Stimulated activated naive CD8-positive, alpha-beta T cell treated with anti-CD3 and anti-CD28 coated beads, Interleukin-15, amount 100 ng/mL, for 72 hours (primary cell): ENCODE measurements at places on chromosomes 1 and 21.

- no peak for DNase-seq
These were observed 155.8 kb upstream of the BRINP3 start for GRCh38 chr1:190633488-190633887.

DNA sequence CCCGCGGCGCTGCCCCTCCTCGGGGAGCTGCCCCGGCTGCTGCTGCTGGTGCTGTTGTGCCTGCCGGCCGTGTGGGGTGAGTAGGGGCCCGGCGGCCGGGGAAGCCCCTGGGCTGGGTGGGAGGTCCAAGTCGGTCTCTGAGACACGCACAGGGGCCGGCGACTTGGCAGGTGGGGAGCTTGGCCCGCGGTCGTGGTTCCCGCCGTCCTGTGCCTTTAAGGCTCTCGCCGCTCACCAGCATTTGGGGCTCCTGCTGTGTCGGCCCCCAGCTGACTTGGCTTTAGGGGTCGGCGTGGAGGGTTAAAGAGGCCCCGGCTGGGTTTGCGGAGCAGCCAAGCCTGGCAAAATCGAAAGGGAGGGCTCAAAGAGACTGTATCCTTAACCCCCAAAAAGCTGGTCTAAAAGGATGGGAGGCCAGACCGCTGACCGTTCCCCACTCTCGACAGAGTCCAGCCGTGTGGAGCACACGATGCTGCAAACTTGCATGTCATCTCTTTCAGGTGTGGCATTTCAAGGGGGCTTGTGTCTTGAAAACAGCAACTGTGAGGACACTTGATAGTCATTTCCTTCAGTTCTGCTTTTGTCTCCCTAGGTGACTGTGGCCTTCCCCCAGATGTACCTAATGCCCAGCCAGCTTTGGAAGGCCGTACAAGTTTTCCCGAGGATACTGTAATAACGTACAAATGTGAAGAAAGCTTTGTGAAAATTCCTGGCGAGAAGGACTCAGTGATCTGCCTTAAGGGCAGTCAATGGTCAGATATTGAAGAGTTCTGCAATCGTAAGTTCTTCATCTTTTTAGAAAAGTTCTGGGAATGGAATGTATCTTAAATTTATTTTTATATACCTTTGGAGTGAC is 540 bp downstream of the CD55 start:
- DNase-seq = no peak

DNA sequence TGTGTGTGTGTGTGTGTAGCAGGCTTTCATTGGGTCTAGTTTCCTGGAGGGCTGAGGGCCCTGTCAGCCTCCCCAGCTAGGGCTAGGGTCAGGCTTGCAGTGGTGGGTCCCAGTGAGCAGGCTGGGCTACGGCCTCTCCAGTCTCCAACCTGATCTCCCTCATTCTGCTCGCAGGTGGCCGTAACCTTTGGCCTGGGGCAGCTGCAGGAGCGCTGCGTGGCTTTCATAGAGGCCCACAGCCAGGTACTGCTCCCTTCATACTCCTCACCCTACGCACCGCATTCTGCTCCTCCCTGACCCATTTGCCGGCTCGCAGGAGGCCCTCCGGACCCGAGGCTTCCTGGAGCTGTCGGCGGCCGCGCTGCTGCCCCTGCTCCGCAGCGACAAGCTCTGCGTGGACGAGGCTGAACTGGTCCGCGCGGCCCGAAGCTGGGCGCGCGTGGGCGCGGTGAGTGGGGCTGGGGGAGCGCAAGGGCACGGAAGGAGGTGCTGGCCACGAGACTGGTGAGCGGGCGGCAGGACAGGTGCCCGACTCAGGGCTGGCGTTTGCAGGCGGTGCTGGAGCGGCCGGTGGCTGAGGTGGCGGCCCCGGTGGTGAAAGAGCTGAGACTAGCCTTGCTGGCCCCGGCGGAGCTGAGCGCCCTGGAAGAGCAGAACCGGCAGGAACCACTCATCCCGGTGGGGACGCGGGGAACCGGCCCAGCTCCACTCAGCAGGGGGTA is 4.7 kb downstream of the BTBD19 start:
- no peak for DNase-seq

GRCh38 chr21:42781150-42781970 is 98.0 kb downstream of the WDR4 start:
- no peak for DNase-seq

- DNase-seq = no peak
These were observed 53.3 kb upstream of the GJA8 start for GRCh38 chr1:147849098-147849895.

DNA sequence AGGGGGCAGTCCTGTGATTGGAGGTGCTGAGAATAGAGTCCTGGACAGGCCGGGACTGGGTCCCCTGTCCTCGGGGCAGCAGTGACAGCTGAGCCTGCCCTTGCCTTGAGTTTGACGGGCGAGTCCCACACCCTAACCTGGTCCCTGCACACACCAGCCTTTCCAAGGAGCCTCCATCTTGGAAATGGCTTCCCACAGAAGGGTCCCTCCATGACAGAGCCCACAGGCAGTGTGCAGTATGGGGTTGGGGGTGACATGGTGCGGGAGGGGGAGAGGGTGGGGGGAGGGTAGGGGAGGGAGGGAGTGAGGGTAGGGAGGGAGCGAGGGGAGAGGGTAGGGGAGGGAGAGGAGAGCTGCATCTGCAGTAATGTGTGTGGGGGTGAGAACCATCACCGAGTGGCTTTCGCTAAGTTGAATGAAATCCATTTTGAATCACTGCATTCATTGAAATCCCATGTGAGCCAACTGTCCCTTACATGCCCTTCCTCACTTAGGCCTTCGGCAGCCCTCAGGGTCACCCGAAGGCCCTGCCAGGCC is 10.1 kb upstream of the TMEM52 start:
- DNase-seq = no peak

DNA sequence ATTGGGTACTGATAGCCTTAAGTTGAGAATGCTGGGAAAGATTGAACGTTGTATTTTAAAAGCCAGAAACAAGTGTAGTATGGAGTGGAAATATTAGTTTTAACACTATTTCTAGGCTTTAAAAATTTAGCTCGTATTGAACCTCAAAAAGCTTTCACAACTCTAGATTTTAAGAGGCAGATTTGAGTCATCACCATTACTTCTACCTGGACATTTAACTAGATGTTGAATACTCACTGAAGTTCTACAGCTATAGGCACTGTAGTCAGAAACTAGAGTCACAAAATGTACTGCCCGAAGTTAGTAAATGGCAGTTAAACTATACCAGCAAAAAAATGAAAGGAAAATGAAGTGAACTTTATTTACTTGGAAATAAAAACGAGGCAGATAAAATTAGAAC is 96.5 kb downstream of the NEK7 start:
- DNase-seq = no peak

DNA sequence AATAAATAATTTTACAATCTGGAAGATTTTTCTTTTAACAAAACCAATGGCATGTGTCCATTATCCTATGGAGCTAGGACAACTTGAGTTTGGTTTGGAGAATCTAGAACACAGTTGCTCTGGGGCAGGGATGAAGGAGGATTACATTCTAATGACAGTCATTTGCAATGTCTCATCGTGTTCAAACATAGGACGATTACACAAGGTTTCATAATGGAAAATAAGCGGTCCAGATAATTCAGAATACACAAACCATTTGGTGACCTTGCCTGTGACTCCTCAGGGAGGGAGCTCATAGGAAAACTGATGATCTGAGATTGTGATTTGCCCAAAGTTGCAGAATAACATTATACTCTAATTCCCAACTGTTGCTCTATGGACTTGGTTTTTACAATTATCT is 27.6 kb upstream of the RGL1 start:
- DNase-seq = no peak

DNA sequence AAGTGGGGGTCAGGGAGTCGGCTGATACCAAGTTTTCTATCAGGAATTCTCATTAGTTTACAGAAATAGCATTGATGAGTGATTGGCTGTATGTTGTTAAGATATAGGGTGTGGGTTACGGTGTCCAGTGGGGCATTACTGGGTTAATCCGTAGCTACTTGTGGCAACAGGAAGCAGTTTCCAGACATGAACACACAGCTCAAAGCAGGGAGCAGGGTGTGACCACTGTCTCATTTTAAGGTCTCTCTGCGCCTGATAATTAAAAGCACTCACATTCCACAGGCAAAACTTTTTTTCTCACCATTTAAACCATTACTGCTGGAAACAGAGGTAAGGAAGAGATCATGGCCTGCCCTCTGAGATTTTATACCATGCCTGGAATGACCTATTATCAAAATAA is 114.9 kb downstream of the SIK1 start:
- no peak for DNase-seq

- DNase-seq = no peak
These were observed 157.3 kb downstream of the NTMT2 start for GRCh38 chr1:170303034-170303433.

GRCh38 chr1:26050248-26050640 is 4.3 kb upstream of the SLC30A2 start:
- no peak for DNase-seq

- no peak for DNase-seq
These were observed 81.3 kb downstream of the UROD start for GRCh38 chr1:45093334-45093733.

GRCh38 chr1:1782399-1783221 is 4.3 kb upstream of the NADK start:
- peak; percentile 32 for DNase-seq

DNA sequence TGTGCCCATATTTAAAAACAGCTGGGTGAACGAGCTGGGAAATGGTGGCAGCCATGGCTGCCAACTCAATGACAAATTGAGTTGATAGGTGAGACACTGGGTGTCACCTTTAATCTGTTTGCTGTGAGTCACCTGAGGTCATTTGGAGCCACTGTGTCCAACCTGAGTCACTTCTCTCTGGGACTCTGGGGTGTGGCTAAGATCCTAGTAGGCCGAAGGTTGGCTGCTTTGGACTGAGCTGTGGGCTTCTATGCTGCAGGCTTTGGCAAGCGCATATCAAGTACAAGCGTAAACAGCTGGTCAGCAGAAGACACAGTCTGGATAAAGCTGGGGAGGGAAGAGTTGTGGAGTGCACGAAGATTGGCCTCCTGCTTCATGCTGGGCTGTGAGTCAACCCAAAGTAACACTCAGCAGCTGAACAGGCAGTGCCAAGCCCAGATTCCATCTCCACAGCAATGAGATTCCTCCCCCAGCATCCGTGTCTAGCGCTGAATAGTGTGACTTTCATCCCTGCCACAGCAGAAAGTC is 24.0 kb downstream of the TEX35 start:
- DNase-seq = no peak

DNA sequence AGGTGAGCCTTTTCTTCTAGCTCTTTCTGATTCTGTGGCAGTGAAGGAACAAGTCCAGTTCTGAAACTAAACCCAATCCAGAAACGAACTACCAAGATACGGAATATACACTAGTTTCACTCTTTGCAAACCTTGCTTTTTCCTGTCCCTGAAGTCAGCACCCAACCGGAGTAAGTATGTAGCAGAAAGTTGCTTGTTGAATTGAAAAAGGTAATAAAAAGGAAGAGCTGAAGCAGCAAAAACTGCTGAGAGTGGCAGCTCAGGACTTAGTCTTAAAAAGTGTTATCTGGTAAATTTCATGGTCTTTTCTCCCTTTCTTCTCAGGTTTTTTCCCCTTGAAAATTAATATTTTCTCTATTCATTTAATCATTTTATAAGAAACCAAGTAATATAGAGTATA is 9.4 kb upstream of the NT5C1A start:
- DNase-seq = no peak

GRCh38 chr1:165988275-165988674 is 160.9 kb downstream of the UCK2 start:
- DNase-seq = no peak

DNA sequence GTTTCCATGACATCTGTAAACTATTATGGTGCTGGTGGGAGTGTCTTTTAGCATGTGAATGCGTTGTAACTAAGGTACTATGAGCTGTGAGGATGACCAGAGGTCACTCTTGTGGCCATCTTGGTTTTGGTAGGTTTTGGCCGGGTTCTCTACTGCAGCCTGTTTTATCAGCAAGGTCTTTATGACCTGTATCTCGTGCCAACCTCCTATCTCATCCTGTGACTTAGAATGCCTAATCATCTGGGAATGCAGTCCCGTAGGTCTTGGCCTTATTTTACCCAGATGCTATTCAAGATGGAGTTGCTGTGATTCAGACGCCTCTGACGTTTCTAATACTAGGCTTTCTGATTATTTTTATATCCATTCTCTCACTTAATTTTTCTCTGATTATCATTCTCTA is 9.4 kb downstream of the NCAM2 start:
- no peak for DNase-seq

- no peak for DNase-seq
These were observed 123.0 kb downstream of the LYPLAL1 start for GRCh38 chr1:219296430-219297355.

- no peak for DNase-seq
These were observed 121.3 kb downstream of the HFM1 start for GRCh38 chr1:91283421-91283726.

DNA sequence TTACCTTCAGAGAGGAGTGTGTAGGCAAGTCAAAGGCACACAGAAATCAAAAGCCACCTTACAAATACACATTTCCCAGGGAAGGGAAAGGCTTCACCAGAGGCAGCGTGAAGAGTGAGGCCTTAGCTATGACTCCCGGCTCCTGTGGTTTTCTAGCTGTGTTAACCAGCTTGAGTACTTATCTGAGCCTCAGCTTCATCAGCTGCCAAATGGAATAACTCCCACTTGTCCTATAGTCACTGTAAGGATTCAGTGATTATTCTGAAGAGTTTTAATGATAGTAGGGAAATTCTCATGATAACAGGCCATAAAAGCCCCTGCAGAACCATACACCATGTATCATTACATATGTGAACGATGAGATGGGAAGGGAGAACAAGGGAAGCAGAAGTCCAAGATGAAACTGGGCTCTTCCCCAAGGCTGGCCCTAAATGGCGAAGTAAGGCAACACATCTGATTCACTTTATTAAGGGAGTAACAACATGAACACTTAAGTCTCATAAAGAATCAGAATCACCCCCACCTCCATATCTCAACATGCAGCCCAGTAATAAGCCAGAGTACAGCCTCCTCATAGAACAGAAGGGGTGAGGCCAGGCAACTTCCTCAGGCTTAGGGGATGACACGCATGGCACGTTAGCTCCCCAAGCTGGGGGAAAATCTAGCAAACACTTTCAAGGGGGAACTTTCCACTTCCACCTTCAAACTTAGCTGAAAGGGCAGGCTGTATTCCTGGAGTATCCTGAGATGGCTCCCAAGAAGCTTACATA is 63.7 kb downstream of the SLC66A1 start:
- no peak for DNase-seq

GRCh38 chr1:175158170-175158591 is 34.4 kb downstream of the KIAA0040 start:
- DNase-seq = no peak

GRCh38 chr1:204442376-204443259 is 31.0 kb upstream of the PPP1R15B start:
- DNase-seq = no peak

GRCh38 chr1:181099152-181100014 is 10.9 kb downstream of the IER5 start:
- peak; percentile 62 for DNase-seq
